ENCODE measurements at places on chromosomes 1 and 21. TPM values are rescaled to one million over a fixed set of nuclear protein-coding genes. Genes with fewer than 3 reads are reported as not detected.

DDAH1 gene
- 50.0 TPM for total RNA-seq

LRRC38 gene
- not detected for total RNA-seq

HOOK1 gene
- under 0.01 TPM for total RNA-seq

CFAP74 gene
- total RNA-seq, result 0.26 TPM

CD53 gene
- not detected for total RNA-seq

TRIM67 gene
- 0.17 TPM for total RNA-seq

PPFIA4 gene
- 4.3 TPM for total RNA-seq

GRHL3 gene
- total RNA-seq, result not detected

UQCRHL gene
- total RNA-seq, result 4.4 TPM

MPL gene
- total RNA-seq, result not detected

- DNase-seq, result peak; percentile 67
Observed at GRCh38 chr1:15429701-15430149, 8.5 kb upstream of the CTRC start.

GRCh38 chr1:8388732-8389562 lies 71.0 kb downstream of the SLC45A1 start:
- DNase-seq, result no peak

DNA sequence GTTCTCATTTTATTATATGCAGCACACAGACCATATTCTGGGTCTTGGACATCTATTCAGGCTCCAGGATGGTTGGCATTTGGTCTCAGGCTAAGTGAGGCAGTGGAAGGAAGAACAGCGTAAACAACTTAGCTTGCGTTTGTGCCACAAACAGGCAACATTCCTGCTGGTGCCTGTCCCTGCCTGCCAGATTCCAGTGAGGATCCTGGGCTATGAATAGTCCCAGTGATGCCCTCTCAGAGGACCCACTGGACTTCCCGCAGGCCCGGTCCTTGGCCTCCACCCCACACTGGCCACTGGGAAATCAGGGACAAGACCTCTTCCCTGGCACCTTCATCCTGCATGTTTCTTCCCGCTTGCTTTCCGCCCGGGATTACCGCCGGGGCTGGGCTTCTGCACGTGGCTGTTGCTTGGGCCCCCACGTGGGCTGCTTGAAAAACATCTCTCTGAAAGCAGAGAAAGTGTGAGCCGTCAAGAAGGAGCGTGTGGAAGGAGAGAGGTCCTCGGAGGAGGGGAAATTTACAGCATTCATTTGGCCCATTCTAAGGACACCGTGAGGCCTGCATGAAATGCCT lies 145.1 kb upstream of the WNT4 start:
- DNase-seq, result no peak

- peak; percentile 96 for DNase-seq
Observed at GRCh38 chr1:156805766-156806511, 10.7 kb downstream of the SH2D2A start.

DNA sequence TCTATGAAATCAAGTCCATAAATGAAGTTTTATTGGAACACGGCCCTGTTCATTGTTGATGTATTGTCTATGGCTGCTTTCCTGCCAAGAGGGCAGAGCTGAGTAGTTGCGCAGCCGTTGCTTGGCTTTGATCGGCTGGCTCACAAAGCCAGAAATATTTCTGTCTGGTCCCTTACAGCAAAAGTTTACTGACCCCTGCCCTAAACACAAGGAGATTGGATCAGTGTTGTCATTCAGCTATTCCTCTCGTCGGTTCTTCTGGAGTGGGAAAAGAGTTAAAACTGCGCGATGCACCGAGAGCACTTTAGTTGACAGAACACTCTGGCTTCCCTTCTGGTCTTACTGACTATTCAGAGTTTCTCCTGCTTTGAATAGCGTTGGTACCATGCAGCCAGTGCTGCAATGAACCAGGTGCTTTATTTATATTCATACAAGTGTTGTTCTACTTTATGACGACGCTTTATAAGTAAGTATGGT lies 868 bp downstream of the ZBTB40 start:
- peak; percentile 53 for DNase-seq

- DNase-seq, result no peak
Observed at GRCh38 chr1:166682588-166682987, 156.7 kb upstream of the POGK start.

GRCh38 chr21:18153063-18153462 lies 91.6 kb upstream of the CHODL start:
- DNase-seq, result no peak

GRCh38 chr1:79104617-79105016 lies 98.1 kb upstream of the ADGRL4 start:
- DNase-seq, result no peak

GRCh38 chr1:243754348-243754747 lies 95.7 kb downstream of the AKT3 start:
- no peak for DNase-seq

GRCh38 chr1:41362357-41362721 lies 1.1 kb downstream of the FOXO6 start:
- DNase-seq, result no peak

DNA sequence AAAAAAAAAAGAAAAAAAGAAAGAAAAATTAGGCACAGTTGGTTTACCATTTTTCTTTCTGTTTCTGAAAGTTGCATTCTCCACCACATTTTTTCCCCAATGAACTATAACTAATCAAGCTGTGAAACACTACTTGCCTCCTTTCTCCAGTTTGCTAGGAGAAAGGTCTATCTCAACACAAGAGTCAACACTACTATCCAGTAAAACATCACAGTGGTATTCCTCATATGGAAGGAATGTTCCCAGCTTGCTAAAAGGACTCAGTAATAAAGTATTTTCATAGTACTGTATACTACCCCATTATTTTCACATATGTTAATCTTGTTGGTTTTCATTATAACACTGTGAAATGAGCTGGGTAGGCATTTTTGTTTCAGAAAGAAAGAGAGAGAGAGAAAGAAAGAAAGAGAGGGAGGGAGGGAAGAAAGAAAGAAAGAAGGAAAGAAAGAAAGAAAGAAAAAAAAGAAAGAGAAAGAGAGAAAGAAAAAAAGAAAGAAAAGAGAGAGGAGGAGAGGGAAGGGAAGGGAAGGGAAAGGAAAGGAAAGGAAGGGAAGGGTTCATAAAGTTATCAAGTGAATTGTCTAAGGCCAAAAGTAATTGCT lies 7.9 kb downstream of the PTGER3 start:
- DNase-seq, result no peak

- DNase-seq, result no peak
Observed at GRCh38 chr1:184806296-184806721, 51.7 kb upstream of the EDEM3 start.

- DNase-seq, result no peak
Observed at GRCh38 chr1:42767510-42768000, 506 bp downstream of the C1orf50 start.

- peak; percentile 53 for DNase-seq
Observed at GRCh38 chr1:211511947-211512346, 20.0 kb upstream of the RD3 start.

DNA sequence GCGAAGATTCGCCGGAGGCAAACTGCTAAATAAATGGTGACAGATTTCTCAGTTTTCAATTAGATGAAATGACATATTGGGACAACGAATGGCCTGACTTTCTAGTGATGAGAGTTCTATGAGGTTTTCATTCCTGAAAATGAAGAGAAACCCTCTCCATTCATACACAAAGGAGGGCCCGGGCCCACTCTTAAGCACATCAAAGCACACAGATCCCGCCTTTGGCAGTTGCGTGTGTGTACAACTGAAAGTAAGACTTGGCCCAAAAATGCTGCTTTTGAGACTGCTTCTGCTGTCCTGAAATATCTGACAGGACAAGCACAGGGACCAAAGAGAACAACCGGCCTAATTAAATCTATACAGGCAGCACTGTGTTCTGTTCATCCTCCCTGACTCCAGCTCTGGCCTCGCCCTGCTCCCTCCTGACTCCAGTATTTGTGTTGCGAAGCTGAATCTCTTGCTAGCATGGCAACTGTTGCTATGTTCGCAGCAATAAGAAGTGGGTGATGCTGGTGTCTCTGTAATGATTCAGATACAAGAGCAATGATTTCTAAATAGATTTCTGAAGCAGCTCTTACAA lies 7.4 kb downstream of the LRRC53 start:
- peak; percentile 20 for DNase-seq

GRCh38 chr1:226217273-226217672 lies 6.2 kb upstream of the MIXL1 start:
- DNase-seq, result peak; percentile 17

DNA sequence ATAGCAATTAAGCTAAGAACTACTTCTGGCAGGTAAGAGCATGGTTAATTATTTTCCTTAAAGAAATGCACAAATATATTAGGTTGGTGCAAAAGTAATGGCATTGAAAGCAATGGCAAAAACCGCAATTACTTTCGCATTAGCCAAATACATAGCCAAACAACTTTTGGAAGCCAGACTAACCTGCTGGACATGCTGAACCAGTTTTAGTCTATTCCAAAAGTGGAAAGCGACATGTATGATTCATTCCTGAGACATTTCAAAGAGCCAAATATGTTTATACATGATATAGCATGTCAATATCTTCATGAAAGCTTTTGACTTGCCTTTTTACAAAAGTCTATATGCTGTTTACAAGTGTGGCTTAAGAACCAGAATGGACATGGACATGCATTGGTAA lies 23.4 kb upstream of the DR1 start:
- no peak for DNase-seq

GRCh38 chr21:31130821-31131220 lies 92.5 kb upstream of the KRTAP19-8 start:
- DNase-seq, result no peak

GRCh38 chr1:214637722-214638458 lies 34.9 kb downstream of the CENPF start:
- DNase-seq, result peak; percentile 75

- peak; percentile 60 for DNase-seq
Observed at GRCh38 chr1:225447650-225448089, 19.8 kb upstream of the LBR start.

DNA sequence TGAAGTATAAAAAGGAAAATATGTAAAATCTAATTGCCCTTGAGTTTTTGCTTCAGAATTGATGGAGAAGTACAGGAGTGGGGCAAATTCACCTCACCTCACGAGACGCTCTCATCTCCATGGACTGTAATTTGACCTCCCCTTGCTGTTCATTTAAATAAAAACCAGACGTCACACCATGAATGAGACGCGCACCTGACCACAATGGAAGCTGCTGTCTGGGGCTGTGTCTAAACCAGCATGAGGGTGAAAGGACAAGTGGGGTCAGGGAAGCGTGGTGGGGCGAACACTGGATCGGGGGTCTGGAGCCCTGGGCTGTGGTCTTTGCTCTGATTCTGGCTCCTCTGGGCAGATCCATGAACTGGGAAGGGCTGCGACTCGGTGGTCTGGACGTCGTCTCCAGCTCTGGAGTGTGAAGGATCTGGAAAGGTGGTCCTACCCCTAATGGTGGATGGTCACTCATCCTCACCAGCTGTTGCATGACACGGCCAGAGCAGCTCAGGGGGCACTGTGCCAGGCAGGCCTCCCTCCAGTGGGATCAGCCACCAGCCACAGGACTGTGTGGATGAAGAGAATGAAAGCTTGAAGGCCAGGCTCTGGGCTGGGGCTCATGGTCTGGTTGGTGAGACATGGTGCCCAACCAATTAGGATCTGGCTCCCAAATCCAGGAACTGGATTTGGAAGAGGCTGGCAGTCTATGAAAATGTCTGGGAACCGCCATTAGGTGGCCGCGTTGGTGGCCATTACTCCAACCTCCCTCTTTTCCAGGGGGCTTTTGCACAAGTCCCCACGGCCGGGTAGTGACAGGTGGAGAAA lies 728.6 kb downstream of the PTPRU start:
- no peak for DNase-seq

DNA sequence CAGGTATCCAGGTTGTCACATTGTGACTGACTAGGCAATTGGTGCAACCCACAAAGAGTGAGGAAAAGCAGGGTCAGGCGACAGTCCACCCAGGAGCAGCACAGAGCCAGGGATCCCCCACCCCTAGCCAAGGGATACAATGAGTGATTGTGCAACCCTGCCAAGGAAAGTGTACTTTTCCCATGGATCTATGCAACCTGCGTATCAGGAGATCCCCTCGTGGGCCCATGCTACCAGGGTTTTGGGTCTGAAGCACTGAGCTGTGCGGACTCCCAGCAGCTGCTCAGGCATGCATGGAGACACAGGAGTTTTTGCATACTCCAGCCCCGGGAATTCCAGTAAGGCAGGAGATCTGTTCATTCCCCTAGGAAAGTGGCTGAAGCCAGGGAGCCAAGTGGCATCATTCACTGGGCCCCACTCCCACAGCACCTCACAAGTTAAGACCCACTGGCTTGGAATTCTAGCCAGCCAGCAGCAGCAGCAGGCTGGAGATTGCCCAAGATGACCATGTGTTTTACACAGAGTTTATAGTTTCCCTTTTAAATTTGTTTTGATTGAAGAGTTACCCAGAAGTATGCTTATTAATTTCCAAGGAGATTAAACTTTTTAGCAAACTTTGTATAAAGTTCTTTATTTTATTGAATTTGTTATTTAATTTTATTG lies 136.0 kb downstream of the LTN1 start:
- DNase-seq, result no peak

DNA sequence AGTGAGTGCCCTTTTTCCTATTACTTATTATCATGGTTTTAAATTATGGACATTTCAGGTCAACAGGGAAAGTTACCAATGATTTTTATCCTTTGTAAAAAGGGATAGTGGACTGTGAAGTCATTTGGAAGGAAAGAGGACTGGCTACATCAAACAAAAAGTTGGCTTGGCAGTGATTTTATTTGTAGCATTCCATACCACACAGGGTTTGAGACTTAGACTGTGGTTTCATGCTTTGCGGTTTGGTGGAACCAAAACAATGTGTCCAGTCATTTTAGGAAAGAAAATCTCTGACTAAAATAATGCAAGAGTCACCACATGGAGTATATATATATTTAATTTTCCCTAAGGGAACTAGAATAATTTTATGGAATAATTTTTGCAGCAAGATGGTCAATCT lies 239.5 kb downstream of the HMCN1 start:
- DNase-seq, result peak; percentile 92

- DNase-seq, result no peak
Observed at GRCh38 chr1:36918604-36919003, 115.7 kb downstream of the GRIK3 start.
